ENCODE measurements at places on chromosomes 2 and 18. TPM values are rescaled to one million over a fixed set of nuclear protein-coding genes. Genes with fewer than 3 reads are reported as not detected.

DNA sequence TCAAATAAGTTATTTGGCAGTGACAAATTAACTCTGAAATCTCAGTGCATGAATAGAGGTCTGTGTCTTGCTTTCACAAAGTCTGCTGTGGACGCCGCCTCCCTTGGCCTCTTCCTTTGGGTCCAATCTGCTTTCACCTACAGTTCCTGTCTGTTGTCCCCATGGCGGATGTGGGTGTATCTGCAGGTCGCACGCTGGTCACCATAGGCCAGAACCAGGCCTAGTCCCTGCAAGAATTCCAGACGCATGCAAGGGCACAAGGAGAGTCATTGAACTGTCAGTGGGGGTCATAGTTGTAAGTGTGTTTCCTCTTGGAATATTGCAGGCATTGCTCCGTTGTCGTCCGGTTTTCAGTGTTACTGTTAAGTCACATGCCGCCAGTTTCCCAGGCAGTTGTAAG, 7.4 kb downstream of the SOCS6 start:
- DNase-seq, result no peak

- no peak for DNase-seq
These were observed 70.7 kb upstream of the HNRNPA3 start for GRCh38 chr2:177141866-177142265.

Gene ABCG8
- not detected for total RNA-seq

GRCh38 chr2:162114271-162114670, 37.8 kb downstream of the GCG start:
- no peak for DNase-seq

Gene ADGRF3
- total RNA-seq, result not detected

GRCh38 chr18:63102941-63103744, 216.4 kb downstream of the BCL2 start:
- DNase-seq, result no peak

DNA sequence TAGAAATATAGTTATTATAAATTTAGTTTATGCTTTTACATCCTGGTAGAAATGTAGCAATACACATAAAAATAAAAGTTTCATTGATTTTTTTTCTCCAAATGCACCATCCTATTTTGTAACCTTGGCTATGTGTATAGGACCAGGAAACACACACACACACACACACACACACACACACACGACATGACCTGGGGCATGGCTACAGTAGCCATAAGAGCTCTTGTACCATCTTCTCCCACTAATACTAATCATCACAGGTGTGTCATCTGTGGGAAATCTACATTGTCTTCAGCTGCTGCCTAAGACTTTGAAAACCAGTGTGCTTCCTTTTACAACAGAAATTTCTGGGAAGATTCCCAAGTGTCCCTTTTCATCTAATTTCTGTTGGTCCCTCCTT, 144.3 kb downstream of the MCFD2 start:
- DNase-seq, result no peak

DNA sequence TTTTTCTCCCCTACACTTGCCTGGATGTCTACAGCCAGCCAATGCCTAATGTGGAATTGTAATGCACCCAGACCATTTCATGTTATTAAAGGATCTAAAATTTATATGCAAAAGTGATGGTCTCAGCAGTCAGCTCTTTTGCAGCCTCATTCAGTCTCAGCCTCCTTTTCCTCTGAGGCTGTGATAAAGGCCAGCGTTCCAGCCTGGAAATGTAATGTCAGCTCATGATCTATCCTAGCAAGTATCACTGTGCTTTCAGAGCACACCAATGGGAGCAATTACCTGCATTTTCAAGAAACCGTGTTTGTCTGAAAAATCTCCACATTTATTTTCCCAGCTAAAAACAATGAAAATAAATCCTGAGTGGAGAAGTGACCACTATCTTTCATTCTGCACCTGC, 274.6 kb downstream of the CDH20 start:
- DNase-seq, result no peak

DNA sequence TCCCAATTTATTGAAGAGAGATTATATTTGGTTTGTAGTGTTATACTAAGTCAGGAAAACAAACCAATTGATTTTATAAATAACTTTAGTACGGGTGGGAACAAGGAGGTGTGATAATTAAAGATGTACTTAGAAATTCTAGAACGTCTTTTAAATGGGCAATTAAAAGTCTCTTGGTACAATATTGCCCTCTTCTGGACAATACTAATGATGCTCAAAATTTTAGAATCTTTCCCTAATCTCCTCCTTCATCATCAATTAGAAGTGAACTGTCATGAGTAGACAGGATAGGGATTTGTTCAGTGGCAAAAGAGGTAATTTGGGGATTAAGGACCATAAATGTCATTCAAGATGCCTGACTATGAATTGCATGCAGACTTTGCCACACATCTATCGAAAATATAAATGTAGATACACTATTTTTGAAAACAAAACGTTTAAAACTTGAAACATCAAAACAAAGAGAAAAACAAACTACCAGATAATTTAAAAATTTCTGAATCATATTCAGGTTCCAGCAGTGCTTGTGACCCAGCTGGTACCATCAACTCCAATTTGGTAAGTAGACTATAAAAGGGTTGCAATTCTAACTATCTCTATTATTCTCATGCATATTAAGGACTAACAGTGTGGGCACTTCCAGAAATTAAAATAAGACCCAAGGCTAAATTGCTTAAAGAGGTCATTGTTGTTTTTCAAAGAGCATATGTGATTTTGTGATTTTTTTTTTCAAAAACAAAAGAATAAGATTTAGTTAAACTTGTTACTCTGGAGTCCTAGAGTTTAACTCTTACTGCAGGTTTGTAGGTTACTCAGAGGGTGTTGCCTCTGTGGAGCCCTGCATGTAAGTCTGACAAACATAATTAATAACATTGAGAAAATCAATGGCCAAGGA, 123.5 kb downstream of the LAMA3 start:
- DNase-seq, result peak; percentile 52

Gene SGPP2
- total RNA-seq, result 2.3 TPM

GRCh38 chr2:235138339-235138738, 186.5 kb downstream of the SH3BP4 start:
- no peak for DNase-seq

- no peak for DNase-seq
These were observed 44.6 kb downstream of the ATIC start for GRCh38 chr2:215356334-215356947.

DNA sequence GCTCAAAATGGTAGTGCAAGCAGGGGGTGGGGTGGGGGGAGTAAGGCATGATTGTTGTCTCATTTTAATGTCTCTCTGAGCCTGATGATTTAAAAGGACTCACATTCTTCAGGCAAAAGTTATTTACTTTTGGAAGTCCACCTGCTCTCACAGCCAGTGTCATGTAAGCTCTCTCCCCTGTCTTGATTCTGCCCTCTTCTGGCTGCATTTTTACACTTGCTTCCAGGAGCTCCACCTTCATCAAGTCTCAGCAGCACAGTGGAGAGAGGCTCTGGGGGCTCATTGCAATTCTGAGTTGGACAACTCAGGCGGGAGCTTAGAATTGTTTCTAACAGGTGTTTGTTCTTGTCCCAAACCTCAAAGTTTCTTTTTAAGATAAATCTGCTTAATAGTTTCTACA, 39.2 kb downstream of the GNAL start:
- DNase-seq, result peak; percentile 13

DNA sequence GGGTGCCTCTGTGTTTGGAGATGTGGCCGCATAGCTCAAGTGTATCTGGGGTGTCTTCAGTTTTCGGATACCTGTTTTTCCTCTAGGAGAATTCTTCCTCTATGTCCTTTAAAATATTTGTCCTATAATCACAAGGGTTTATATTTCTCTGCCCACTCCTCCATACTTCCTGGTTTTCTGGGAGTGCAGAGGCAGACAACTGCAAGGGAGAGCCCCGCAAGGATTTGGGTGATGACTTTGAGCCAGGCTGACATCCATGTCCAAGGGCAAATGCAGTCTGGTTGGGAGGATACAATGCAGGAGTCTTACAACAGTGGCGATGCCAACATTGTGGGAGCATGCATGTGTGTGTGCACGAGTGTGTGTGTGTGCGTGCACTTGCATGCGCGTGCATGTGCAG, 2.1 kb downstream of the IL1RL1 start:
- DNase-seq, result no peak

Gene FOXD4L1
- total RNA-seq, result not detected

- DNase-seq, result peak; percentile 18
These were observed 101.9 kb downstream of the USP40 start for GRCh38 chr2:233464531-233465240.

Gene C2orf80
- total RNA-seq, result not detected

Gene TCF23
- total RNA-seq, result not detected

DNA sequence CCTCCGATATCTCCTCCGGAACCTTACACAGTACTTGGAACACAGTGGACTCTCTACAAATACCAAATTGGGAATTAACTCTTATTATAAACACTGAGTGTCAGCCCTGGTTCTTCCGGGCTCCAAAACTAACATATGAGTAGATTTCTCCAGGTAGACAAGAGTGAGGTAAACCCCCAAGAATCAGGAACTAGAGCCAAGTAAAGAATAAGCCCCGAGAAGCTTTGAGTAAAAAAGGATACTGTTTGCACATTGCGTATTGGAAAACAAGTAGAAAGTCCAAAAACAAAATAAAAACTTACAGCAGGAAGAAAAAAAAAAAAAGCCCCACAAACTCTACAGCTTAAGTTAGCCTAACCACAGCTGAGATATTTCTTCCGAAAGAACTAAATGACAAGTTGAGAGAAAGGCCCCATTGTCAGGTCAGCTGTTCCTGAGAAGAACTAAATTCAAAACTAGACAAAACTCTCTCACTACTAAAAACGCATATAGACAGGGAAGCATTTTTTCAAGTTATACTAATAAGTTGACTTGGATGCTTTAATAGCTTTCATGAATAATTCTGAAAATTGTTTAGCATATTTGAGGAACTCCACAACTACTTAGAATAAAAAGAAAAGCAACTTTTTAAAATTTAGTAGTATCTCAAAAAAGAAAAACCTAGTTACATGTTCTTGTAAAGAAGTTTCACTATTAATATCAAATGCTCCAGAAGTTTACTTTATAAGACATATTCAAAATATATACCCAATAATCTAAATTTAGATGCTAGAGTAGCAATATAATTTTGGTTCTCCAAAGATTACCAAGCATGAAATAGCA, 4.3 kb upstream of the HAAO start:
- DNase-seq, result peak; percentile 52

- DNase-seq, result no peak
These were observed 778.5 kb downstream of the ERBB4 start for GRCh38 chr2:211760103-211760502.

GRCh38 chr18:74434466-74434865, 22.6 kb downstream of the DIPK1C start:
- no peak for DNase-seq

Gene MC4R
- 0.21 TPM for total RNA-seq

Measured in tongue (tissue), 3 donors.